ENCODE measurements at places on chromosomes 3 and 15.

- no peak for DNase-seq
Observed at GRCh38 chr15:77002954-77003912, 8.3 kb downstream of the PSTPIP1 start.

DNA sequence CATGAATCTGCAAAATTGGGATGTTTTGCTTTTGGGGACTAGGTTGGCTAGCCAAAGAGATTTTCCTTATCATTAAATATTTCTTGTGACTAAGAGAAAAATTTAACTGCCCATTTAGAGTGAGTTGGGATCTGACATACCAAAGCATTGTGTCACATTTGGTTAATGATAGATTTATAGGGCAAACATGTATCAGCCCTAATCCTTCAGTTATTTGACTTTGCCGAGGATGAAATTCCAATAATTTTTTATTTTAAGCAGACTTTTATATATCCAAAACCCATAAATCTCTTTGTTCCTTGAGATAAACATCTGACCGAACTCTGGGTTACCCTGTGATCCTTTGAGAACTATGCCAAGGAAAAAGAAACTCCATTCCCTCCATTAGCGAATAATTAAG lies 218.9 kb downstream of the CDIN1 start:
- DNase-seq, result no peak

- DNase-seq, result no peak
Observed at GRCh38 chr15:81942157-81942556, 103.7 kb downstream of the MEX3B start.

- no peak for DNase-seq
Observed at GRCh38 chr15:57872281-57873030, 165.9 kb downstream of the POLR2M start.

GRCh38 chr15:63082366-63082765 lies 39.3 kb upstream of the LACTB start:
- DNase-seq, result no peak

DNA sequence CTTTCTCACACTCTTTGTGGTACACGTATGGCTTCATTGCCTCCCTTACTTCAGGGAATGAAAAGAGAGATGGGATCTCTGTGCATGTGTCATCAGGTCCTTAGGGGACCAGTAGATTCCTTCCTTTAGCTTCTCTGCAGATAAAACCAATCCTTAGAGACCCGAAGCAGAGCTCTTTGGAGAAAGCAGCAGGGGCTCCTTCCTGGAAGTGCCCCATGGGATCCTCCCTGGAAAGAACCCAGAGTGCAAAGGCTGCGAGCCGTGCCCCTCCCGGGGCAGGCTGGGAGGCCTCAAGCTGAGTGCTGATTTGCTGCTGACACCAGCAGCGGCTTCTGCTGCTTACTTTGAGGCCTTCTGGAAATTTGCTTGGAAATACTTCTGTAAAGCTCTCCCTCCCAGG lies 328.6 kb upstream of the RGMA start:
- DNase-seq, result no peak

- DNase-seq, result no peak
Observed at GRCh38 chr15:41304149-41304770, 28.1 kb downstream of the OIP5 start.

- DNase-seq, result no peak
Observed at GRCh38 chr3:197466586-197467399, 89.0 kb downstream of the BDH1 start.

DNA sequence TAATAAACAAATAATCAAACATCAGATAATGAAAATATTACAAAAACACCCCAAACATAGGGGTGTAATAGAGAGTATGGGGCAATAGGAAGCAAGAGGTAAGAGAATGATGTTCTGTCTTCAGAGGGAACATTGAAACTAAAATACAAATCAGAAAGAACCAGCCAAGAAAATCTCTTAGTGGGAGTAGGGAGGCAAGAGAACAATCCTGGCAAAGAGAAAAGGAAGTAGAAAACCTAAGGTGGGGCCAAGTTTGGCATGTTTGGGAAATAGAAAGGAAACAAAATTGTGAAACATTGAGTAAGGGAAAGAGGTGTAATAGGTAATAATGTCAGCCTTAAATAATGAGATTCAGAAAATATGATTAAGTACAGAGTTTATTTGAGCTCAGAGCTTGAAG lies 467.1 kb downstream of the RBMS3 start:
- no peak for DNase-seq

DNA sequence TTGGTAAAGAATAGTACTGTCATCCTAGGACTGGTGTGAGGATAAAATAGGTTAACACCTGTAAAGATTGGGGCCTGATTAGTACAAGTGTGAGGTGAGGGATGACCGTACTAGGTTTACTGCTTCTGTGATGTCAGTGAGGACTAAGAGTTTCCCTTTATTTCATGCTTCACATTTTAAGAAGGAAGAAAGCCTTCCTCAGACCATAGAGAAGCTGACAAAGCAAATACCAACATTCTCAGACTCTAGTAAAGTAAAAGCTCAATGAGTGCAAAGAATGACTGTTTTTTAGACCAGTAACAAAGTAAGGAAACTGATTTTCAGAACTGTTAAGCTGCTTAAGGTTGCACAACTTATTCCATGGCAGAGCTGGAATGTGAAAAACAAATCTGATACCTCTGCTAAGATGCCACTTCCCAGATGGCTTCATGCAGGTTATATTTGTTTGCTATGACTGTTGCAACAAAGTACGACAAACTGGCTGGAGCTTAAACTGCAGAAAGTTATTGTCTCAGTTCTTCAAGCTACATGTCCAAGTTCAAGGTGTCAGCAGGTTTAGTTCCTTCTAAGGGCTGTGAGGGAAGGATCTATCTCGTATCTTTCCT lies 354.9 kb downstream of the RSL24D1 start:
- no peak for DNase-seq

DNA sequence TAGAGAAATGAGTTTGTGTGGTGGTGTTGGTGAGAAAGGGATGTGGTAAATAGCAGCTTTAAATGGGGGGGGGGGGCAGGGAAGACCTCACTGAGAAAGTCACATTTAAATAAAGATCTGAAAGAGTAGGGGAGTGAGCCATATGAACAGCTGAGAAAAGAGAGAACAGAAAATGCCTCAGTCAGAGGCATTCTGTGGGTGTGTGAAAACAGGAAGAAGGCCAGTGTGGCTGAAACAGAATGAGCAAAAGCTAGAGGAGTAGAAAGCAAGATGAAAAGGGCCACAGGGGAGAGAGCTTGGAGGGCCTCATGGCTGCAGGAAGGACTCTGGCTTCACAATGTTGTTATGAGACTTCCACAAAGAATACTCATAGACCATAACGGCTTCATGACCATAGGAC lies 783.3 kb downstream of the ZPLD1 start:
- no peak for DNase-seq

DNA sequence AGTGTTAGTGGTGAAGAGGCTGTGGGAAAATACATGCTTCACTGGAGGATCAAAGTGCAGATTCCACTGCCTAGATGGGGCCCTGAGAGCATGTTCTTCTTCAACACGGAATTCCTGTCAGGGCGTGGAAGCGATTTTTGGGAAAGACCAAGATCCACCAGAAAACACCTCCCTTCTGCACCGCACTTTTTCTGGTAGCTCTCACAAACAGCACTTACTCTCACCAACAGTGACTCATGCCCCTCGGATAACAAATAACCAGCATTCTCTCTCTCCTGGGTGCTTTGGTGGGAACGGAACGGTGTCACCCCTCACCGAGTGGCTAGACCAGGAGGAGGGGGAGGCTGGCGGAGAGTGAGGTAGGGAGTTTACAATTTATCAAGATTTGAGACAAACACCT lies 40.1 kb downstream of the ADAMTSL3 start:
- no peak for DNase-seq

DNA sequence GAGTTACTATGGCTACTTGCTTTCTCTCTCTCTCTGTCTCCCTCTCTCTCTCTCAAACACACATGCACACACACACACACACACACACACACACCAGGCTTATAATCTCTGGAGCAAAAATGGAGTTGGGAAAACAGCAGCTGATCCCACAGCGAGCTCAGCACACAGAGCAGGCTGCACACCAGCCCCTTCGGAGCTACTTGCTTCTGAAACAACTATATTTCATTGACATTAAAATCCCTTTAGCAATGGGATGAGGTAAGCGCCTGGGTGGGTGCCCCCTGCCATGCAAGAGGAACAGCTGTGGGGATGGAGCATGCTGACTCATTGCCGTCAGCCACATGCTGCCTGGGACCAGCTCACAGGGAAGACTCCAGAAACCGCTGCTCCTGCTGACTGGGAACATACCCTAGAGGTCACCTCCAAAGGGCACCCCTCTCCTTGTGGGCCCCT lies 45.7 kb downstream of the B3GNT5 start:
- no peak for DNase-seq

DNA sequence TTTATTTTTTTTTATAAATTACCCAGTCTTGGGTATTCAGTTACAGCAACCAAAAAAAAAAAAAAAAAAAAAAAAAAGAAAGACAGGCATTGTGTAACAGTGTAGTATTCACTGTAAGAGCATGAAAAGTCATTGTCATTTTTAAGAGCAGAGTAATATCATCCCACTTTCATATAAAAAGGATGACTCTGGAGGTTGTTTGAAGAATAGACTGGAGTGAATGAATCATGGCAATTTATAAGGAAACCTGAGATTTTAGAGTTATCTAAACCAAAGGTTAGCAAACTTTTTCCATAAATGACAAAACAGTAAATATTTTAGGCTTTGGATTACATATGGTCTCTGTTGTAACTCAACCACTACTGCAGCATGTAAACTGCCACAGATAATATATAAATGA lies 794.9 kb downstream of the NTRK3 start:
- no peak for DNase-seq

GRCh38 chr3:116980099-116980498 lies 270.5 kb downstream of the TUSC7 start:
- no peak for DNase-seq

DNA sequence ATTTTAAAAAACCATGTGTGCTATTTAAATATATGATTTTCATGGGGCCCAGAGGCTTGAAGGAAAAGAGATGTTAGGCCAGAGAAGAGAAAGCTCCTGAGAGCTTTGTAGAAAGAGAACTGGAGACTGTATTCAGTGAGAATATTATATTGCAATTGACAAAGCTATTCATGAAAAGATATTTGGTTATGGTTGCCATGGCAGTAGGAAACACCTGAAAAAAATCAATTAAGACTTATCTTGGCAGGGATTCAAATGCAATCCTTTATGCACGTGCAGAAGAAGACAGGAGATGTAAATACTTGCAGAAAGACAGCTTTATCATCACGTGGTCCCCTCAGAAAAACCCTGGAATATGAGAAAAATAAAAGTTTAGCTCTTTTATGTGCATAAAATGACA lies 636.0 kb upstream of the TBL1XR1 start:
- no peak for DNase-seq

- no peak for DNase-seq
Observed at GRCh38 chr15:89371228-89372044, 36.8 kb upstream of the POLG start.
